ENCODE measurements at places on chromosomes 7 and 10. TPM values are rescaled to one million over a fixed set of nuclear protein-coding genes. Genes with fewer than 3 reads are reported as not detected.

TCAF2 gene
- 2.3 TPM for total RNA-seq

SEMA3A gene
- total RNA-seq, result 134 TPM

TDRD1 gene
- 0.38 TPM for total RNA-seq

AGMO gene
- 0.27 TPM for total RNA-seq

ABI1 gene
- total RNA-seq, result 54.2 TPM

ANXA8 gene
- total RNA-seq, result 0.88 TPM

LRIT1 gene
- total RNA-seq, result 51.8 TPM

FAM107B gene
- 122 TPM for total RNA-seq

FAM237B gene
- not detected for total RNA-seq

GDF2 gene
- not detected for total RNA-seq

PIP gene
- total RNA-seq, result not detected

PTPRN2 gene
- 13.2 TPM for total RNA-seq

HOXA7 gene
- total RNA-seq, result not detected

ARHGEF5 gene
- total RNA-seq, result 6.9 TPM

CPA2 gene
- not detected for total RNA-seq

HMX2 gene
- not detected for total RNA-seq

GPR85 gene
- total RNA-seq, result 26.8 TPM

ZNF33A gene
- total RNA-seq, result 86.0 TPM

BBIP1 gene
- 50.7 TPM for total RNA-seq

ERVW-1 gene
- total RNA-seq, result not detected

PLAU gene
- 8.1 TPM for total RNA-seq

PRLHR gene
- total RNA-seq, result not detected

SPDYE1 gene
- total RNA-seq, result not detected

BTRC gene
- 37.6 TPM for total RNA-seq

IPMK gene
- total RNA-seq, result 24.2 TPM

NEUROD6 gene
- total RNA-seq, result 0.93 TPM

GLCCI1 gene
- total RNA-seq, result 69.4 TPM

PIK3AP1 gene
- 5.4 TPM for total RNA-seq

EPO gene
- not detected for total RNA-seq

AEBP1 gene
- 143 TPM for total RNA-seq

ZPBP gene
- 5.7 TPM for total RNA-seq

CLRN3 gene
- total RNA-seq, result not detected

OR2A12 gene
- not detected for total RNA-seq

GNAT3 gene
- total RNA-seq, result not detected

NUTM2E gene
- 0.33 TPM for total RNA-seq

KRIT1 gene
- 137 TPM for total RNA-seq

ADK gene
- total RNA-seq, result 49.6 TPM

ICA1 gene
- 12.9 TPM for total RNA-seq

PTF1A gene
- 2.8 TPM for total RNA-seq

CTBP2 gene
- total RNA-seq, result 121 TPM

CNPY1 gene
- total RNA-seq, result not detected

LRRC18 gene
- total RNA-seq, result not detected

VAX1 gene
- 0.33 TPM for total RNA-seq

HMX3 gene
- 1.1 TPM for total RNA-seq

CSTF2T gene
- 36.4 TPM for total RNA-seq

SAMD9 gene
- total RNA-seq, result 6.3 TPM

TMEM176A gene
- total RNA-seq, result 15.6 TPM

ANXA11 gene
- 44.0 TPM for total RNA-seq

ELMO1 gene
- 58.2 TPM for total RNA-seq

CTAGE15 gene
- total RNA-seq, result 1.8 TPM

VSIR gene
- 15.4 TPM for total RNA-seq

CHST3 gene
- total RNA-seq, result 28.3 TPM

MRPS17 gene
- 8.9 TPM for total RNA-seq

UBTD1 gene
- total RNA-seq, result 5.5 TPM
